WERI-Rb-1 (cell line): ENCODE measurements at places on chromosomes 12 and 14.
A peak's percentile ranks its signal among the peaks of the same experiment; 100 is the strongest.

DNA sequence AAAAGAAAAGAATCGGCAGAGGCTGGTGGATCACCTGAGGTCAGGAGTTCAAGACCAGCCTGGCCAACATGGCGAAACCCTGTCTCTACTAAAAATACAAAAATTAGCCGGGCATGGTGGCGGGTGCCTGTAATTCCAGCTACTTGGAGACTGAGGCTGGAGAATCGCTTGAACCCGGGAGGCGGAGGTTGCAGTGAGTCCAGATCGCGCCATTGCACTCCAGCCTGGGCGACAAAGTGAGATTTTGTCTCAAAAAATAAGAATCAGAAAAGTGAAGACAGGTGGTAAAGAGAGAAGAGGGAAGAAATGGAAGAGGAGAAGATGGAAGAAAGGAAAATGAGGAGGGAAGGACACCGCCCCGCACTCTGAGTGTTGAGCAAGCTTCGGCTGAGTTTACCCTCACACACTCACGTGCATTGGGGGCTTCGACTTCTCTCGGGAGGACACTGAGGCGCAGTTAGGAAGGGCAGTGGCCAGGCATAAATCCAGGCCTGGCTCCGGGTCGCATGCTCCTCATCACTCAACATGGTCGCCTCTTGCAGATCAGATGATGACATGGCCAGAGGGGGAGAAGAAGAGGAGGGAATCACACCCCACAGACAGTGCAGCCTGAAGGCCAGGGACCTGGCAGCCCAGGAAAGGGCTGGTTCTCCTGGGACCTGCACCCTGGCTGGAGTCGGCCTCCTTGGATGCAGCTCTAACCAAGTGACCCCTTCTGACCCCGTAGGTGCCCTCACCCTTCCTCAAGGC is 61.1 kb downstream of the PRMT8 start:
- no peak for DNase-seq

GRCh38 chr12:89352242-89352491 is 134 bp downstream of the DUSP6 start:
- DNase-seq: no peak

- DNase-seq: no peak
Measured at GRCh38 chr12:119393677-119394076, 59.1 kb downstream of the CCDC60 start.

- DNase-seq: no peak
Measured at GRCh38 chr14:64200170-64200569, 94.0 kb downstream of the ESR2 start.

GRCh38 chr12:45469902-45470301 is 254.0 kb downstream of the ANO6 start:
- DNase-seq: no peak

GRCh38 chr12:116600959-116601918 is 42.1 kb downstream of the MAP1LC3B2 start:
- no peak for DNase-seq

GRCh38 chr14:69910871-69911270 is 31.7 kb downstream of the SMOC1 start:
- no peak for DNase-seq

- DNase-seq: no peak
Measured at GRCh38 chr12:18970603-18971002, 158.9 kb upstream of the PLEKHA5 start.

DNA sequence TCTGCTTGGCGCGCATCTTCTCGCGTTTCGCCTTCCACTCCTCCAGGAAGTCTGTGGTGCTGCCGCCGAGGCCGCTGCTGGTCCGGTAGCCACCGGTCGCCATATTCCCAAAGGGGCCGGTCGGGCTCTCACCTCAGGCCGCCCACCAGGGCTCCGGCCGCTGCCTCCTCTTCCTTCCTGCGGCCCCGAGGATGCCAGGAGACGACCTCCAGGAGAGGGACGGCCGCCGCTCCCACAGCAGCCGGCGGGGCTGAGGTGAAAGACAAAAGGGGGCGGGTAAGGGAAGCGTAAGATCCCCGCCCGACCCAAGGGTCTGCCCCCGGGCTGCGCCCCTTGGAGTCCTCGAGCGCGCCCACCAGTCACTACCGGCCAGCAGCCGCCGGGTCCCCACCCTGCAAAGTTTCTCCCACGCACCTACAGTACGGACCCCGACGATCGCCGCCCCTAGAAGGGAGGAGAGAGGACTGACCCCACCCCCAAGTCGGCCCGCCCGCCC is 574 bp downstream of the PAWR start:
- peak; percentile 48 for DNase-seq

GRCh38 chr14:51922624-51923023 is 62.2 kb downstream of the GNG2 start:
- no peak for DNase-seq

DNA sequence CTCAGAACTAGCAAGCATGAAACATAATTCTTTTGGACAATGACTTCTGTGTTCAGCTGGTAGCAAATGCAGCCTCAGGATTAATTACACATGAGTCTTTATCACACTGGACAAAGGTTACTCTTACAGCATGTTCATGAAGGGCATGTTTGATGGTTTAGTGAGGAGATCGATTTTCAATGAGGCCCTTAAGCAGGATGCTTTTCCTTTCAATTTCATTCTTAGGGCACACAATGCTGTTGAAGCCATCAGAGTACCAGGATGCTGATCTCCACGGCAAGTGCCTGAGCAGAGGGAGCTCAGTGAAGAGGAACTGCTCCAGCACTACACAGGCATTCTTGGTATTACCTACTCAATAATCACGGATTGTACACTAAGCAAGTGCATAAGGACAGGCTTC is 542.0 kb downstream of the SNAPC1 start:
- no peak for DNase-seq

DNA sequence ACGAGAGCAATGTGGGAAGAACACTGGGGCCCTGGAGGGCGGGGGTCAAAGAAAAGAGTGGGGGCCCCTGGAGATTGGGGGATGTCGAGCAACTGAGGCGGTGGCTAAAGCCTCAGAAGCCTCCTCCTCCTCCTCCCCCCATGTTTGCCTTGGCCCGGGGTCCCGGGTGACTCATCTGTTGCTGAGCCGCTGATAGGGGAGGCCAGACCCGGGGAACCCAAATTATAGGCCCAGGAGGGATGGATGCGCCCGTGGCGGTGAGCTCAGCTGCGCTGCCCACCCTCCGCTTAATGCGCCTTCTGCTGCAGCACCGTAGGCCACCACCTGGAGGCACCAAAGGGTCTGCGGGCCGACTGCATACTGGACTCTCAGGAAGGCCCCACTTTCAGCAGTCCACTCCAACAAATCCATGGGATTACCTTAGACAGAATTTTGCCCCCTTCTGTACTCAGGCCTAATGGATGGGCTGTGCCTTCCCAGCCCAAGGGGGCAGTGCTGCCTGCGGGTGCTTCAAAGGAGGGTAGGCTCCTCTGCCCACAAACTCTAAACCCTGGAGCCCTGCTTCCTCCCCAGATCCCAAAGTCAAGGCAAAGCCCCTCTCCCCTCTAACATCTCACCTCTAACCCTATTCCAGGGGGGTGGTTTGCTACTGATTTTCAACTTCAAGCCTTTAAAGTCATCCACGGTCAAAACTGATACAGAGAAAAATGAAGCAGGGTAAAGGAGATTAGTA is 2.6 kb upstream of the WNT10B start:
- peak; percentile 47 for DNase-seq

DNA sequence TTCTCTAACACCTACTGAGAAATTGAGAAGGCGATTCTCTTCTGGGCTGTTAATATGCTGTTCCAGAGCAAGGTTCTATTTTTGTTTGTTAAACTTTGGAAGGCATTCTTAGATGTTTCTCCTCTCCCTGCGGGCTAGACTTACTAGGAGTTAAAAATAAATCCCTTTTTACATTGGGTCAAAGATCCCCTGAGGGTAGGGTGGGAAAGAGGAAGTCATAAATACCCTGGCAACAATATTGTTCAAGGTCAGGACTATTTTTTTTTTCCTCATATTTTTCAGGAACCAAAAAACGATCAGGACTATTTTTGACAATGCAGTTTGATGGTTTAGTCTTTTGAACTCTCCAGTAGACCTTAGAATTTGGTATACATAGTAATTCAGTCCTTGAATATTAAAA is 12.0 kb upstream of the SLC2A14 start:
- DNase-seq: no peak

GRCh38 chr14:104576970-104577332 is 2.6 kb upstream of the C14orf180 start:
- DNase-seq: no peak

GRCh38 chr12:8692573-8692972 is 5.2 kb upstream of the RIMKLB start:
- DNase-seq: peak; percentile 62

DNA sequence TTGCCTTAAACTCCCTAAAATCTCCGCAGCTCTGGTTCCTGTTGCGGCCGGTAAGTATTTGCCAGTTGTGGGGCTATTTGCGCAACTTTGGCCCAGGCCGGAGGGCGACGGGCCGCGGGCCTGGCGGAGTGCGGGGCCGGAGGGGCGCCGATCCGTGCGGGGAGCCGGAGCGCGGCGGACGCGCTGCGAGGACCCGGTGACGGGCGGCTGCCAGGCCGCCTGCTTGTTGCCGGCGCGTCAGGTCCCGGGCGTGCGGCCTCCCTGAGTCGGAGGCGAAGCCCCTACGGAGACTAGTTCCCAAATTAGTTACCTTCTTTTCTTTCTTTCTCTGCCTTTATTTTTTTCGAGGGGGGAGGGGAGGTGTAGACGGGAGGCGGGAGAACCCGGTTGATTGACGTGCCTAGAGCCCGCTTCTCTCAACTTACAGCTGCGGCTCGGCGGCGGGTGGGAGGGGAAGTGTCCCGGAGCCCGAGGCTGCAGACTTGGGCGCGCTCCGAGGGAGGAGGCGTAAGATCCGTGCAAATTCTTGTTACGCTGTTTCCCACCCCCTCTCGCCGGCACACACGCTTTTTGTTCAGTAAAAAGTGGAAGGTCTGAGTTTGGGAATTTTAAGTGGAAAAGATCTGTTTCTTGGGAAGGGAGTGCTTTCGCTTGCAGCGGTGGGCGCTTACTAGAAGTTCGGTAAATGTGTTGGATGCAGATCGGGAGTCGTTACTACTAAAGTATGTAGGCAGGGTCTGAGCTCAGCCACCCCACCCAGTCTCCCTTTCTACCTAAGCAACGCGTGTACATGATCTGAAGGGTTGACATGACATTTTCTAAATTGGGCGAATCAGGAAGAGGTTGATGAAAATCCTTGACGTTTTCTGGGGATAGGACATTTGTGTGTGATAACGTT is 576 bp downstream of the ZBTB1 start:
- DNase-seq: peak; percentile 88

DNA sequence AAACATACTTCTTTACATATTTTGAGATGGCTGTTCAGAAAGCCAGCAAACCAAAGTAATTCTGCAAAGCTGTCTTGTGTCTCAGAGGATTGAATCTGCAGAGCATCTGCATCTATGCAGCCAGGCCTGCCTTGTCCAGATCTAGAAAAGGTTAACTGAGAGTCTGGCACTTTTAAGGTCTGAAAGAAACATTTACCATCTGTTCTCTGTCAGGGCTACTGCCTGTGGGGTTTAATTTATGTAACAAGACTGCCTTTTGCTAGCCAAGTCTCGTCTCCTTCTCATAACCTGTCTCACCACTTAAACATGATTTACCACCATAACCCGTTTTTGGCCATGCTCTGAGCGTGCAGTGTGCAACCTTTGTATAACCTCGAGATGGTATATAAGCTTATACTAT is 194.2 kb downstream of the SYT10 start:
- no peak for DNase-seq

DNA sequence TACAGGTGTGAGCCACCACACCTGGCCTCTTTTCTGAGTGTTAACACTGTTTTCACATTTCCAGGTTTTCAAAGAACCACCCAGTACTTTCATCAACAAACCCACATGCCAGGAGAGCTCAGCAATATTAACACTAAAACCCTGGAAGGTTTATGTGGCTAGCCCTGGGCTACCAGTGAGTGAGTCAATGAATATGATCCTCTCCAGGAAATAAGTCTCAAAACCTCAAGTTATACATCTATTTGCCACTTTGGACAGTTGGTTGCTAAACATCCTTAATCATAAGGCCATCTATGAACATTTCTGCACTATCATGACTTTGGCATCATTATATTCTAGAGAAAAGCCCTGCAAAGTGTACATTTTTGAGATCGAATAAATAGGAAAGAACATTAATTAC is 6.3 kb upstream of the CDKL1 start:
- no peak for DNase-seq

GRCh38 chr14:105483300-105484068 is 3.2 kb upstream of the CRIP1 start:
- no peak for DNase-seq

- DNase-seq: no peak
Measured at GRCh38 chr14:101335061-101335661, 226.1 kb upstream of the DIO3 start.

GRCh38 chr12:68628698-68629097 is 18.0 kb downstream of the RAP1B start:
- no peak for DNase-seq

DNA sequence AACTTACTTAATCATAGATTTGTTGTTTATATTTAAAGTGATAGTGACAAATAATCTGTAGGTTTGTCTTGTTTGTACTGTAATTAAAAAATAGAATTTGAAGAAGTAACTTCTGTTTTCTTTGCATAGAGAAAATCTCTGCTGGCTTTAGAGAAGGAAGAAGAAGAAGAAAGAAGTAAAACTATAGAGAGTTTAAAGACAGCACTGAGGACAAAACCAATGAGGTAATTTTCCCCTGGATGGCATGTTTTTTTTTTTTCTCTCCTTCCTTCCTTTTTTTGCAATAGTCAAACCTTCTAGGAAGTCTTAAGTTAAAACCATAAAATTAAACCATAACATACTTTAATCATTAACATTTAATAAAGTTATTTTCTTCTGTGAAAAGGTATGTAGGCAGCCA is 131.9 kb downstream of the DAAM1 start:
- no peak for DNase-seq

- DNase-seq: no peak
Measured at GRCh38 chr12:46005151-46005797, 14.9 kb upstream of the SCAF11 start.

GRCh38 chr12:69600804-69601203 is 9.9 kb downstream of the LRRC10 start:
- no peak for DNase-seq

- DNase-seq: no peak
Measured at GRCh38 chr12:55932551-55932910, 1.6 kb downstream of the DGKA start.

DNA sequence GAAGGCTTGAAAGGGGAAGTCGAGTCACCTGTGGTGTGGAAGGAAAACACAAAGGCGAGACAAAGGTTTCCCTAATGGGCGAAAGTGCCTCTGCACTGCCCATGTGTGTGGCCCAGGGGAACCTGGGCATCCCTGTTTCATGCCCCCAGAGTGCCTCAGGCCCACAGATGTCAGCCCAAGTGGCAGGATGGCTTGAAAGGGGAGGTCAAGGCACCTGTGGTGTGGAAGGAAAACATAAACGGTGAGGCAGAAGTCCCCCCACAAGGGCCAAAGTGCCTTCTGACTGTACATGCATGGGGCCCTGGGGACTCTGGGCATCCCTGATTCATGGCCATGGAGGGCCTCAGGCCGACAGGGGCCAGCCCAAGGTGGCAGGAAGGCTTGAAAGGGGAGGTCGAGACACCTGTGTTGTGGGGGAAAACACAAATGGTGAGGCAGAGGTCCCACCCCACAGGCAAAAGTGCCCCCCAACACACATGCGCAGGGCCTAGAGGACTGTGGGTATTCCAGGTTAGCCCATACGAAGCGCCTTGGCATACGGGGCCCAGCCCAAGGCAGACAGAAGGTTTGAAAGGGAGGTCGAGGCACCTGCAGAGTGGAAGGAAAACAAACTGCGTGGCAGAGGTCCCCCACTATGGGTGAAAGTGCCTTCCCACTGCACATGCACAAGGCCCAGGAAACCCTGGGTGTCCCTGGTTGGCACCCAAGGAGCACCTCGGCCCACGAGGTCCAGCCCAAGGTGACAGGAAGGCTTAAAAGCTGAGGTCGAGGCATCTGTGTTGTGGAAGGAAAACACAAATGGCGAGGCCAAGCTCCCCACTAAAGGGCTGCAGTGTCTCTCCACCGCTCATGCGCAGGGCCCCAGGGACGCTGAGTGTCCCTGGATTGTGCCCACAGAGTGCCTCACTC is 382.3 kb downstream of the ALG10 start:
- DNase-seq: peak; percentile 1
